ENCODE measurements at places on chromosomes 5 and 9. TPM values are rescaled to one million over a fixed set of nuclear protein-coding genes. Genes with fewer than 3 reads are reported as not detected.

Gene CORO2A
- total RNA-seq, result 2.2 TPM

Gene RFESD
- 1.6 TPM for total RNA-seq

Gene FAM78A
- total RNA-seq, result 0.43 TPM

Gene CREB3
- 107 TPM for total RNA-seq

Gene SLC35D2
- total RNA-seq, result 14.8 TPM

Gene SPATA31D1
- total RNA-seq, result not detected

Gene RIMOC1
- 27.6 TPM for total RNA-seq

Gene PDE6A
- total RNA-seq, result not detected

Gene PCDHB15
- under 0.01 TPM for total RNA-seq

Gene LPAR1
- total RNA-seq, result 54.4 TPM

Gene ADAMTS13
- 1.3 TPM for total RNA-seq

Gene BAAT
- total RNA-seq, result under 0.01 TPM

Gene CBY3
- total RNA-seq, result not detected

Gene LOX
- total RNA-seq, result 91.1 TPM

Gene STING1
- 25.9 TPM for total RNA-seq

Gene CARD6
- 8.7 TPM for total RNA-seq

Gene ROPN1L
- total RNA-seq, result 0.32 TPM

Gene TGFBI
- total RNA-seq, result 496 TPM

Gene PPP1R26
- 11.7 TPM for total RNA-seq

Gene SLC6A7
- under 0.01 TPM for total RNA-seq

Gene SFXN1
- total RNA-seq, result 54.4 TPM

Gene PCDHB5
- 0.32 TPM for total RNA-seq

Gene ASB6
- total RNA-seq, result 16.8 TPM

Gene C9
- total RNA-seq, result not detected

Gene ACER2
- 0.64 TPM for total RNA-seq

Gene ELAVL2
- total RNA-seq, result not detected

Gene TAF11L10
- total RNA-seq, result not detected

Gene NOXA1
- not detected for total RNA-seq

Gene CCNJL
- 0.86 TPM for total RNA-seq

Gene TNPO1
- 412 TPM for total RNA-seq

Gene GABRA6
- not detected for total RNA-seq

Gene IL31RA
- total RNA-seq, result 0.43 TPM

Gene WNT8A
- not detected for total RNA-seq

Gene GRM6
- total RNA-seq, result not detected

All from fibroblast of villous mesenchyme (primary cell).